ENCODE measurements at places on chromosomes 12 and 14. TPM values are rescaled to one million over a fixed set of nuclear protein-coding genes. Genes with fewer than 3 reads are reported as not detected.

BCAT1 gene
- 93.7 TPM for total RNA-seq

GNG2 gene
- total RNA-seq = 19.0 TPM

SYT10 gene
- not detected for total RNA-seq

CLEC1A gene
- total RNA-seq = not detected

KLRC1 gene
- not detected for total RNA-seq

ACOT4 gene
- total RNA-seq = 1.7 TPM

MUCL1 gene
- total RNA-seq = not detected

KERA gene
- total RNA-seq = not detected

GPR137C gene
- 0.51 TPM for total RNA-seq

KRR1 gene
- 36.5 TPM for total RNA-seq

GARIN6 gene
- total RNA-seq = not detected

FAM186B gene
- total RNA-seq = 0.51 TPM

GPR135 gene
- total RNA-seq = 3.0 TPM

TSPAN9 gene
- total RNA-seq = 35.2 TPM

PKP2 gene
- under 0.01 TPM for total RNA-seq

GXYLT1 gene
- total RNA-seq = 10.5 TPM

PCED1B gene
- total RNA-seq = 0.33 TPM

SOX5 gene
- total RNA-seq = 16.4 TPM

SERPINA10 gene
- total RNA-seq = not detected

TGFB3 gene
- total RNA-seq = 10.5 TPM

MAP1LC3B2 gene
- total RNA-seq = 1.2 TPM

GLIPR1L2 gene
- total RNA-seq = 0.33 TPM

IRAK3 gene
- 7.4 TPM for total RNA-seq

COX14 gene
- total RNA-seq = 39.0 TPM

ATG14 gene
- total RNA-seq = 21.6 TPM

NR4A1 gene
- 2.1 TPM for total RNA-seq

Measured in fibroblast of lung (primary cell).